Inflammatory macrophage treated with lipopolysaccharide for 4 hours (primary cell): ENCODE measurements at places on chromosomes 2 and 18.

GRCh38 chr18:49733321-49733720, 80.0 kb downstream of the ACAA2 start:
- DNase-seq: no peak

- DNase-seq: no peak
Observed at GRCh38 chr2:65791404-65791975, 359.1 kb upstream of the SPRED2 start.

GRCh38 chr2:208017721-208018120, 7.6 kb downstream of the PLEKHM3 start:
- DNase-seq: peak; percentile 97

DNA sequence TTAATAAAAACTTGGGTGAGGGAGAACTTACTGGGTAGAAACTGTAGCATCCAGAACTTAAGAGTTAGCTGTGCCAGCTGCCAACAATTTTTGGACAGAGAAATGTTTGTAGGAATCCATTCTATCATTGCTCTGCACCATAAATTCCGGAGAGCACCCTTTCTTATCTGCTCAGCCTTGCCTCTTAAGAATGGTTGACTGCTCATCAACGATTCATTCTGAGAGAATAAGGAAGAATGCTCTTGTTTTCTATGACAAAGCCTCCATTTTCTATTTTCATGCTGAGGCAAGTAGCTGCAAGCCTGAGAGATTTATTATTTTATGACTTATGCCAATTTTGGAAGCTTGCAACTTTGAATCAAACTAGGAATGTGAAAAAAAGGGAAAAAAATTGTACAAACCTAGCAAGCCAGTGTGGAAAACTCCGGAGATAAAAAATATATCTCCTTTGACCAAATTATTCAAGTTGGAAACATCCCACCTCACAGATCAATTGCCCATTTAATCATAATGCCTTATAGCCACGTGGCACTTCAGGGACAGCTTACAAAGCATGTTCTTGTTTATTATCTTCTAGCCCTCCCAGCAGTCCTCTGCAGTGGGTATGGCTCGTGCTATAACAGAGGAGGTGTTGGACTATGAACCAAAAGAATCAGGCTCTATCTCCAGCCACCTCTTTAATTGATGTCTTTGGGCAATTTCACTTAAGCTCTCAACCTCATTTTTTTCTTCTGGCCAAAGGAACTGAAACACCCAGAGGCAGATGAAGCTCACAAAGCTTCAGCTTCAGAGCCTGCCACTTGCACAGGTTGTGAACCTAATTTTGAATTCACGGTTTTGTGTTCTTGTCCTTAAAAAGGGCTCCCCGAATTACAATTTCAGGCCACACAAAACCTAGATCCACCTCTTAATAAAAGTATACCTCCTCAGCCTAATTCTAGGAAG, 40.9 kb upstream of the ATL2 start:
- DNase-seq: no peak

DNA sequence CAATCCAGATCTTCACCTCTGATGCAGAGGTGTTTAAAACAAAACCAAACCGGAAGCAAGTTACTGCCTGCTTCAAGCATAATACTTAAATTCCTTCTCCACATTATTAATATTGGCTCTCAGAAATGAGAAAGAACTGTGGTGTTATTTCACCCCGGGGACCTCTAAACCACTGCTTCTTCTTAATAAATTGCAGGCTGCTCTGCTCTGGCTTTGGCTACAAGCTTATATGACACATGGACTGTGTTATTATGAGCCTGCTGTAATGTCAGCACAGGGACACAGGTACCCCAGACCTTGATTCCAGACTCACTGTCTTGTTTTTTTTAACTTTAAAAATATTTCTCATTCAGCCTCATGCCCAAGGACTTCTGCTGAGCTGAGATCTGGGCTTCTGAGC, 45.1 kb downstream of the ST6GAL2 start:
- DNase-seq: no peak

DNA sequence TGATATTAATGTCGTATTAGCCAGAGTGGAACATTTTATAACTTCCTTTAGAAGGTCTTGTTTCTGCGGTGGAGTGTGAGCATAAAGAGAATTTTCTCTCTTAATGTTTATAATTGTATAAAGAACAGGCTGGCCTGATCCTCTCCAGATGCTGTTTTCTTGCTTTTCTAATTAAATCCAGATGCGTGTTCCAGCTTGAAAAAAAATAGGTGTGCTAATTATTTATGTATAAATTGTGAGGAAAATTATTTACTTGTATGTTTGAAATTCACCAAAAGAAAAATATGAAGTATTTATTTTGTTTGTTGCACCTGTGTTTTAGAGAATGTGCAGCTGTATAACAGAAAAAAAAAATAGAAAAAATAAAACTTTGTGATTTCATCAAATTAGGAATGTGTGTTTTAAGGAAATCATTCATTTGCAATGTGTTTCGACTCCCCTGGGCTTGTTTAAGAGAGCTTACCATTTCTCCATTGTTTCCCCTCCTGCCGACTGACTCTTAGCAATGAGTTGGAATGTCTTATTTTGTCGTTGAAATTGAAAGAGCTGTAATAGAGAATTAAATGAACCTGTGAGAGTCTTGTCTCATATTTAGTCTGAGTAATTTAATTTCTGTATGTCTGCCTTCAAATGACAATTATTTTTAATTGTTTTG, 220.1 kb upstream of the NXPH2 start:
- DNase-seq: no peak

- DNase-seq: no peak
Observed at GRCh38 chr2:112660138-112660537, 14.4 kb downstream of the SLC20A1 start.

GRCh38 chr18:59198215-59198614, 21.7 kb upstream of the GRP start:
- DNase-seq: no peak

DNA sequence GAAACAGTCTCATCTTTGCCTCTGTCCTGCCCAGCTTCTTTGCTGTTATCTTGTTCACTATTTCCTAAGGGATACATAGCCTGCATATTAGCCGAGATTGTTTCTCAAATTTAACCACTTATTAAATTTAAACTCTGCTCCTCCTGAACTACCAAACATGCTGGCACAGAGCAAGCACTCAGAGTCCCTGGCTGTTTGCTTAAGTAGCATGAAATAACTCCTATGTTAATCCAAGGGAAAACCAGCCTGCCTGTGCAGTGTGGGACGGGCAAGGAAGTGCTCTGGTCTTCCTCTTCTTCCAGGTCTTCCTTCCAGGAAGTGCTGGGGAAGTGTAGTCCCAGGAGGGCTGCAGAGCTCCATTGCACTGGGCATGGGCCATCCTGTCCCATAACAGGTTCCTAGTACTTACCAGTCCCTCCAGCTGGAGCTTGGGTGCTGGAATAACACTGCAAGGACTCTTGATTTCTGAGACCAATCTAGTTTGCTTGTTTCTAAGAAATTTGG, 95.9 kb upstream of the IL1R2 start:
- no peak for DNase-seq

GRCh38 chr2:147364597-147364996, 480.2 kb upstream of the ACVR2A start:
- DNase-seq: no peak

DNA sequence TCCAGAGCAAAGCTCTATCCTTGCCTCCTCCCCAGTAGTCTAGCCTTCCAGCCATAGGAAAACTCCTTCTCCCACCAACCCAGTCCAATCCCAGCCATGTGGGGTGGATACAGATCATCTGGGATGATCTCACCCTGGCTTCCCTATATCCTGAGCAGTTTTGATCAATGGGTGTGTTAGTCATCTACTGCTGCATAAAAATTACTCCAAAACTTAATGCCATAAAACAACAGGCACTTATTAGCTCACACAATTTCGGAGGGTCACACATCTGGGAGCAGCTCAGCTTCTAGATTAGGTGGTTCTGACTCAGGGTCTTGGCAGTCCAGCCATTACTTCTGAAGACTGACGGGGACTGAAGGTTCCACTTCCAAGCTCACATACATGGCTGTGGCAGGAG, 190.4 kb downstream of the SPP2 start:
- DNase-seq: no peak

- no peak for DNase-seq
Observed at GRCh38 chr2:36371070-36371874, 15.7 kb downstream of the CRIM1 start.

- DNase-seq: peak; percentile 49
Observed at GRCh38 chr18:48934415-48934722, 16.4 kb downstream of the SMAD7 start.

DNA sequence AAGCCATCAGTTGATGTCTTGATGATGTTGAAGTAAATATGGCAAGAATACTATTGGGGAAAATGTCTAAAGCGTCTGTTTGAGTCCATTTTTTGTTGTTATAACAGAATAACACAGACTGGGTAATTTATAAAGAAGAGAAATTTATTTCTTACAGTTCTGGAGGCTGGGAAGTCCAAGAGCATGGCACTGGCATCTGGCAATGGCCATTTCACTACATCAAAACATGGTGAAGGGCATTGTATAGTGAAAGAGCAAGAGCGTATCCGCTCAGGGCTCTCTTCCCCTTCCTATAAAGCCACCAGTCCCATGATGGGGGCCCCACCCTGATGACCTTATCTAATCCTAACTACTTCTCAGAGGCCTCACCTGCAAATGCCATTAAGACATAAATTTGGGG, 29.6 kb upstream of the MRPL19 start:
- DNase-seq: no peak

- no peak for DNase-seq
Observed at GRCh38 chr2:43848214-43848613, 9.4 kb downstream of the ABCG8 start.

DNA sequence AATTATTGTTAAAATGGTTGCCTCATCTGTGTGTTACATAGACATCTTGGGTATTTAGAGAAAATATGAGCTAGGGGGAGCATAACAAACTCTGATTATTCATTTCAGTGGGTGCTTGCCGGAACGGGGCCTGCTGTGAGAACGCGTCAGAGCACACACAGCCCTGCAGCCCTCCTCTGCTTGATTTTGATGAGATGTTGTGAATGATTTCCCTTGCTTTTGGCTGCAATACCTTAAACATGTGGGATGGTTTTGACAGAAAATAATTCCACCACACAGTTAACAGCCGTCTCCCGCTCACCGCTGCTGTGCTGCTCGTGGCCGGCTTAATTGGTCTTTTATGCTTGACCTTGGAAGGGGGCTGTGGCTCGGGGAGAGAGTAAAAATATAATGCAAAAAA, 49.9 kb upstream of the TXNDC2 start:
- DNase-seq: no peak

GRCh38 chr2:196181484-196181883, 10.1 kb upstream of the STK17B start:
- no peak for DNase-seq

DNA sequence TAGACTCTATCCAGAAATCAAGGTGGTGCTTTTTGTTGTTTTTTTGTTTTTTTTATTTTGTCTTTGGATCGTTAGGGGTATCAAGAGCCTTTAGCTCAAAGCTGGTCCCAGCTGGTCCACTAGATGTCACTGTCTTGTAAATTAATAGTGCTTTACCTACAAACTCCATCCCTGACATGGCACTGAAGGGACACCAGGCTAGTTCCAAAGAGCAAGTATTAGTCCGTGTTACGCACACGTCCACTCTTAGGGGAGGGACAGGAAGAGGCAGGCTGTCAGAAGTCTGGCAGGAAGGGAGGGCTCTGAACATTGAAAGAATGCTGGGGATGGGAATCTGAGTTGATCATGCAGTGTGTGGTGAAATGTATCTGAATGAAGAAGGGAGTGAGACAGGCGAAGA, 85.9 kb upstream of the CCBE1 start:
- peak; percentile 8 for DNase-seq

GRCh38 chr2:176392744-176393414, 123.6 kb downstream of the MTX2 start:
- no peak for DNase-seq

GRCh38 chr2:201260302-201260800, at the start of gene CASP8:
TSS of gene CASP8 (plus strand) at chr2:201260536. CDS start at chr2:201266487, 5,951 bp downstream.
- peak; percentile 86 for DNase-seq

DNA sequence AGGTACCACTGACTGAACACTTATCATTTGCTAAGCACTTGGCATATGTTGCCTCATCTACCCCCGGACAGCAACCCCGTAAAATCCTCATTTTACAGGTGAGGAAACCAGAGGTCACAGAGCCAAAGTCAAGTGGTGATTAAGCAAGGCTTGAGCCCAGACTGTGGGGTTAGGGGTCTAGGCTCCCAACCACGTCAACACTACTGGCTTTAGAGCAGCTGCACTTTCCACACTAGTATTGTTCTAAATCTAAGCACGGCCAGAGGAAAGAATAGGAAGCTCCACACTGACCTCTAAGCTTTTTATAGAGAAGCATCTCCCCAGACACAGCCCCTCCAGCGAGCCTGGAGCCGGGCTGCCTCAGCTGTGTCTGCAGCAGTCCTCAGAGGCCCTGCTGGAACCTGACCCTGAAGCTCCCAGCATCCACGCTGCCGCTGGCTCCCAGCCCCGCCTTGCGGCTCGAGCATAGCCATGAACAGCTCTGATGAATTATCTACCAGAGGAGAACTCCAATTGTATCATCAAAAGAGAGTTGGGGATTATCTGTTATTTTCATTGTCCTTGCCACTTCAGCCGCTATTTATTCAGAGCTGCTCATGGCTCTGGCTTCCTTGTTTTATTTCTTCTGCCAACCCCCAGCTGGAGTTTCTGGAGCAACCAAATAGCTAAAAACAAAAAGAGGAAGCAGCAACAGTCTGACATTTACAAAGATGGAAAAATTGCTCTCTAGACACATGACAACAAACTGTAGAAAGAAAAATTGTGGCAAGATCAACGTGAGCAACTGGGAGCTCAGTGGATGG, 62.2 kb upstream of the RTN4 start:
- peak; percentile 90 for DNase-seq

- DNase-seq: no peak
Observed at GRCh38 chr2:60873381-60873780, 8.0 kb upstream of the REL start.

DNA sequence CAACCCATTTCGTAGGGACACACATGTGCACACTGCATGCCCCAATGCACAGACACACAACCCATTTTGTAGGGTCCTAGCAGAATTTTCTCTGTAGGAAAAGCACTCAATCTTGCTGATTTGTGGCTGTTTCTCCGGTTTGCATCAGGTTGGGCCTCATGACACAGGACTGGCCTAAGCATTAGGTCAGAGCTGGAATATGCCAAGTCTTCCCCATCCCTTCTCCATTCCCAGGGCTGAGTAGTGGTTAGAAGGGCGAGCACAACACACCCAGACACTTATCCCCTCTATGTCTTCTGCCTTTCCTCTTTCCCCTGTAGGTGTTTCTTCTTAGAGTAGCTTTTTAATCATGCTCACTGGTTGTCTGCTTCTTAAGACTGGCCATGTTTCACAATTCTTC, 295.9 kb downstream of the SOX11 start:
- DNase-seq: no peak
